ENCODE measurements at places on chromosomes 12 and 14. TPM values are rescaled to one million over a fixed set of nuclear protein-coding genes. Genes with fewer than 3 reads are reported as not detected.

The DPPA3 gene
- total RNA-seq, result not detected

The PPFIBP1 gene
- 2.9 TPM for total RNA-seq

DNA sequence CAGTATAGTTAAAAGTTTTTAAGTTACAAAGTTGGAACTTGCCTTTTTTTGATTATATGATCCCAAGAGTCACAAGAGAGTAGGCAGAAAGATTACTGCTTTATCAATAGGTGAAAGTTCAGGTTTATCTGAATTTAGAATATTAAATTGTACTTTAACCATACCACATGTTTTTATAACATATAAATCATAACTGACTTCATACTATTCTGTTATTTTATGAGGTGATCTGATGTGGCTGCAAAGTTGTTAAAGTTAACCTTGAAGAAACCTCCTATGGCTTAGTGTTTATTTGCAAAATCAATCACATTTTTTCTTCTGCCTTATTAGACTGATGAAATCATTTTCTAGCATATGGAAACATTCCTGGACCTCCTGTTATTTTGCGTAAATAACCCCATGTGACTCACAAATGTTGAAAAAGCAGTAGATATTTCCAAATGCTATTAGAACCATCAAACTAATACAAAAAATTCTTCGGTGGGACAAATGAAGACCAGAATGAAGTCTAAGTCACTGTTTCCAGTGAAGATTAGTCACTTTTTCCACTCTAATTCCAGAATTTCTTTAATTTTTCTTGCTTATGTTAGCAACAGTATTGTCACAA lies 132.1 kb downstream of the RAD51B start:
- H3K36me3 ChIP-seq, result no peaks in the 10 kb centered on the region
- no peak overlapping the region for H3K4me3 ChIP-seq
- DNase-seq, result no peak
- H3K4me1 ChIP-seq, result no peaks in the 10 kb centered on the region
- H3K27me3 ChIP-seq, result no peaks in the 10 kb centered on the region

GRCh38 chr14:61398221-61398620 lies 76.8 kb downstream of the PRKCH start:
- H3K4me3 ChIP-seq, result no peak overlapping the region
- H3K27ac ChIP-seq, result peak overlapping the region; percentile 20
- H3K4me1 ChIP-seq, result peaks cover 65% of the 10 kb centered on the region

- no peaks in the 10 kb centered on the region for H3K27me3 ChIP-seq
- H3K27ac ChIP-seq, result no peak overlapping the region
- no peak for DNase-seq
- no peaks in the 10 kb centered on the region for H3K4me1 ChIP-seq
- H3K4me3 ChIP-seq, result no peak overlapping the region
- H3K36me3 ChIP-seq, result no peaks in the 10 kb centered on the region
Observed at GRCh38 chr12:86600664-86601231, 344.6 kb upstream of the MGAT4C start.

- no peaks in the 10 kb centered on the region for H3K27me3 ChIP-seq
- no peak for DNase-seq
- H3K27ac ChIP-seq, result no peak overlapping the region
Observed at GRCh38 chr12:122276242-122276641, 9.9 kb upstream of the VPS33A start.
